ENCODE measurements at places on chromosomes 16 and 17.

DNA sequence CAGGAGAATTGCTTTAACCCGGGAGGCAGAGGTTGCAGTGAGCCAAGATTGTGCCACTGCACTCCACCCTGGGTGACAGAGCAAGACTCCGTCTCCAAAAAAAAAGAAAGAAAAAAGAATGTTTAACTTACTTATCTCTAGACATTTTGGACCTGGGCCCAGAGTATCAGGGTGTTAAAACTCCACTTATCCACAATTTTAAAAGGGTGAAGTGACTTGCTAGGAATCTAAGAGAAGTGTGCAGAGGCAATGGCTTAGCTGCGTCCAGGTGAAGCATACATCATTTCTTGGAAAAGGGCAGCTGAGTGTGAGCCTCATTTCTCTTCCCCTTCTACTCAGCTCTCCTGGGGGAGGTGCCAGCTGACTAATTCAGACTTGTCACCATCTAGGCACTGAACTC lies 25.1 kb downstream of the ALDH3A2 start:
- peak; percentile 1 for DNase-seq

DNA sequence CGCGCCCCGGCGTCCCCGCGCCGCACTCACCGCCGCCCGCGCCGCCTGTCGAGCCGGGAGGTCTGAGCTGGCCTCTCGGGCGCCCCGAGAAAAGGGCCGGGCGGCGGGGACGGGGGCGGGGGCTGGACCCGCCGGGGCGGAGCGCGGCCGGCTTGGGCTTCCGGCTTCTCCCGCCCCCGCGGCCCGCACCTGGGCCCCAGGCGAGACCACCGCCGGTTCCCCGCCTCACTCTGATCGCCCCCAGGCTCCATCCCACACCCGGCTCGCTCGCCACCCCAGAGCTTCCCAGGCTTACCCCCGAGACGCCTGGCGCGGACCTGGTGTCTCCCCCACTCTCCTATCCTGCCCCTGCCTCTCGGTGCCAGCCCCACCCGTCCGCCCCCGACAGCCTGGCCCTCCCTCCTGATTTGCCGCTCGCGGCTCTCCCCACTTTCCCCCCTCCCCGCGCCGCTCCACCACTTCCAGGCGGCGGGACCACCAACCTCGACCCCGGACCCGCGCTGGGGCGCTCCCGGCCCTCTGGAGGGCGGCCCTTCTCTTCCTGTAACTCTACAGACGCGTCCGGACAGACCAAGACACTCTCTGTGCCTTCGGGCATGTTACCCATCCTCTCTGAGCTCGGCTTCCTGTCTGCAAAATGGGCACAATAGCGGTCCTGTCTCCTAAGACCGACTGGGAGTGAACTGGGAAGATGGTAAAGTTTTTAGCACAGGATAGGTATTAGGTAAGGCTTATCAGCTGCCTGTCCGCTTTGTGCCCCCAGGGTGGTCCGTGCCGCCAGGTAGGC lies at the start of gene LITAF:
Gene LITAF, minus strand, starts transcription at position 64 of the 787 bp plus-strand sequence. CDS start 30,189 bp downstream, outside the sequence.
- peak; percentile 84 for DNase-seq

GRCh38 chr17:13597723-13598347 lies 3.9 kb downstream of the HS3ST3A1 start:
- no peak for DNase-seq

GRCh38 chr16:69348222-69348621 lies 3.4 kb downstream of the TMED6 start:
- DNase-seq, result no peak

- DNase-seq, result no peak
These were observed 348.0 kb upstream of the TNRC6C start for GRCh38 chr17:77610518-77610893.

GRCh38 chr17:28480278-28480677 lies 6.8 kb downstream of the SLC13A2 start:
- DNase-seq, result no peak

- no peak for DNase-seq
These were observed 120.3 kb downstream of the ANKRD11 start for GRCh38 chr16:89370081-89370511.

DNA sequence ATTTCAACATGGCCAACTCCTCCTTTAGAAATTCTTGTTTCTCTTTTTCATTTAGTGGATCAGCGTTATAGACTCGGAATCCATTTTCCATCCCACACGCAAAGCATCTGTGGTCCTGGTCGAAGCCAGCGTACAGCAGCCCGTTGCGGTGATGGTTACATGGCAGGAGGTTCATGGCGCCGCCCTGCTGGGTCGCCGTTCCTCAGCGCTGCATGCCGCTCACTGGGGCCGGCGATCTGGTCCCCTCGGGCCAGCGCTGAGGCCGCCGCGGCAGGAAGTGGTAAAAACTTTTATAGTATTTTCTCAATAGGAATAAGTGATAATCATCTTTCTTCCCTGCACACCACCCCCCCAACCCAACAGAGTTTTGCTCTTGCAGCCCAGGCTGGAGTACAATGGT lies 29.9 kb upstream of the RHOT1 start:
- no peak for DNase-seq

DNA sequence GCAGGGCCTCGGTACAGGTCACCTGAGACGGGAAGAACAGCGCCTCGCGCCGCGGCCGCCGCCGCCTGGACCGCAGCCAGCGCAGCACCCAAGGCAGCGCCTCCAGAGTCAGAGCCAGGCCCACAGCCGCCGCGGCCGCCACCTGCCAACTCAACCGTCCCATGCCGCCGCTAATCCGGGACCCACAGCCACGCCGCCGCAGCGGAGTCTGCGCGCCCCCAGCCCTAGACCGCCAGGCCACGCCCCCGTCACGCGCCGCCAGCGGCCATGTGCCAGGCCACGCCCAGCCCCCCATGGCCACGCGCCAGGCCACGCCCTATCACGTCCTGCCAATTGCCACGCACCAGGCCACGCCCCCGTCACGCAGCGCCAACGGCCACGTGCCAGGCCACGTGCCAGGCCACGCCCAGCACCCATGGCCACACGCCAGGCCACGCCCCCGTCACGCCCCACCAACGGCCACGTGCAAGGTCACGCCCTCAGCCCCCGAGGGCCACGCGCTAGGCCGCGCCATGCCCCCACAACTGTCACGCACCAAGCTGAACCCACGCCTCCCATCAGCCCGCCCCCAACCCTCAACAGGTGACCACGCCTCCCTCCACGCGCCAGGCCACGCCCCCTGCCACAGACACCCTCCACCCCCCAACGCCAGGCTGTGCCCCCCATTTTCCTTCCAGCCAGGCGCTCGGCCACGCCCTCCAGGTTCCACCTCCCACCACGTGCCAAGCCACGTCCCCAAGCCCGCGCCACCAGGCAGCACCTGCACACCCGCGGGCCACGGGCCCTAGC lies at the start of gene PLD6:
Gene PLD6, minus strand, starts transcription at position 210 of the 789 bp plus-strand sequence. Its CDS starts 47 bp downstream, at position 163.
- peak; percentile 44 for DNase-seq

DNA sequence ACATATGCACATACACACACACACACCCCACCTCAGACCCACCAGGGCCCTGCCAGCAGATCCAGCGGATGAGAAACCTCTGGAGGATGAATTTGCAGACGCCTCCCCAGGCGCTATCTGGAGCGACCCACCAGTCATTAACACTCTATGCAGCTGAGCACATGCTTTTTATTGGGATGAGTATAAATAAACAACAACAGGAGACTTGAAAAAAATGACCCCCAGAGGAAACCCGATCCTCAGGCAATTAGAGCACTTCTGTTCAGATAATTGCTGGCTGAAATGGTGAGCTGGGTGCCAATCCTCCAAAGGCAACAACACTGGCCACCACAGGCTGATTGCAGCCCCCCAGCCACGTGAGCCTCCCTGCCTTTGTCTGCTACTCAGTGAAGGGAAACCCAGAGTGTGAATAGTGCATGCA lies 32.9 kb downstream of the DYNLRB2 start:
- DNase-seq, result no peak

- DNase-seq, result no peak
These were observed 59.6 kb upstream of the CACNG5 start for GRCh38 chr17:66775271-66775670.

GRCh38 chr17:57869617-57870282 lies 19.9 kb upstream of the MRPS23 start:
- no peak for DNase-seq

DNA sequence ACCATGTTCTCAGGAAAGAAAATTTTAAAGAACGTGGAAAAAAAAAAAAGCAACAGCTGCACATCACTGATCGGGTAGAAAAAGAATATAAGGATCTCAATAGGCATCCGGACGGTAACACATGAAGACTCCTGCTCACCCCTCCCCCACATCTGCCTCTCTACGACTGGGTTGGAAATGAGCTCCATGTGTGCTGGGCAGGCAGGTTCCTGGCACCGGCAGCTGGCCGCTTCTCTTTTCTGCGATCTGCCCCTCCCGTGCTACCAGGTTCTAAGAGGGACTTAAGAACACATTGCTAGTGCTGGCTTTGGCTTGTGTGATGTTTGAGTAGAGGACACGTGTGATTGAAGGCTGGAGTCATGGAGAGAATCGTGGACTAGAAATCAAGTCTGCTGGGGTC lies 115.5 kb downstream of the AATF start:
- no peak for DNase-seq

DNA sequence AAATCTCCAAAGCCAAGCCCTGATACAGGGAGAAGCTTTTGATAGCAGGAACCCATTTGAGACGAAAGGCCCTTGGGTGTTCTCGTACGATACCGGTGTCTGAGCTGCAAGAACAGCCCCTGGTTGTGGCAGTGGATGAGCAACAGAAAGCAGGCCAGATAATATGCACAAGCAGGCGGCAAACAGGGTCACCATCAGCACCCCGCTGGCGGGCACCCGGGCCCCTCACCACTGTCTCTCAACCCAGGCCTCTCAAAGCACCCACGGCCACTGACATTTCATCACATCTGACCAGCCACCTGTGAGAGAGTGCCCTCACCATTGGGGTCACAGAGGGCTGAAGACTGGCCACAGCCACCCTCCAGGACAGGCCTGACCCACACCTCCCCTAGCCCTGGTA lies 230.4 kb downstream of the C16orf78 start:
- no peak for DNase-seq

GRCh38 chr17:46785696-46786095 lies 32.8 kb downstream of the WNT3 start:
- DNase-seq, result no peak

GRCh38 chr16:72211110-72211509 lies 39.2 kb upstream of the PMFBP1 start:
- DNase-seq, result no peak

DNA sequence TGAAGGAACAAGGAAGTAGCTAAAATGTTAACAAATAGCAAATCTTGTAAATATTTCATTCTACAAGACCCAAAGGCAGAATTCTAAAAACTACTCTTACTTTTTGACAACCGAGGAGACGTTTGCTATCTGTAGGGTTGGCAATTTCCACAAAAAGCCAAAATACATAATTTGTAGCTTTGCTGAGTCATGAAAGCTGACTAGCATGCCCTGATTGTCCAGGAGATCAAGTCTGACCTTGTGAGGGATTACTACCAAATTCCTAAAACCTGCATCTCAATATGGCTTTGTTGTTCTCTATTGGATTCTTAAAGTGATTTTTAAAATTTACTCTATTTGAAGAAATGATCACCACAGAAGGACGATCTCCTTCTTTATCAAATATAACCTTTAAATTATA lies 10.8 kb downstream of the DNAJA2 start:
- DNase-seq, result no peak

DNA sequence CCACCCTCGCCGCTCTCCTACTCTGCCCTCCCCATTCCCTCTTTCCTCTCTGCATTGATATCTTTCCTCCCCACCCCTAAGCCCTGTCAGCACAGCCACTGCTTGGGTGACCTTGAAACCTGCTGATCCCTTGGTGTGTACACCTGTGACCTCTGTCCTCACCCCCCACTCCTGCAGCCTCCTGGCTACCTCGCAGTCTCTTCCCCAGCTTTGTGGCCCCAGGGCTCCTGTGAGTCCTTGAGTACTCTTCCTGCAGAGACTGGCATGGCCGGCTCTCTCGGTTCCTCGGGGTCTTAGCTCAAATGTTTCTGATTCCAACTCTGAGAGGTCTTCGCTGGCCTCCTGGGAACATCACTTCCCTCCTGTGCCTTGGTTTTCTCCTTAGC lies 31.7 kb downstream of the ADCY7 start:
- DNase-seq, result no peak

DNA sequence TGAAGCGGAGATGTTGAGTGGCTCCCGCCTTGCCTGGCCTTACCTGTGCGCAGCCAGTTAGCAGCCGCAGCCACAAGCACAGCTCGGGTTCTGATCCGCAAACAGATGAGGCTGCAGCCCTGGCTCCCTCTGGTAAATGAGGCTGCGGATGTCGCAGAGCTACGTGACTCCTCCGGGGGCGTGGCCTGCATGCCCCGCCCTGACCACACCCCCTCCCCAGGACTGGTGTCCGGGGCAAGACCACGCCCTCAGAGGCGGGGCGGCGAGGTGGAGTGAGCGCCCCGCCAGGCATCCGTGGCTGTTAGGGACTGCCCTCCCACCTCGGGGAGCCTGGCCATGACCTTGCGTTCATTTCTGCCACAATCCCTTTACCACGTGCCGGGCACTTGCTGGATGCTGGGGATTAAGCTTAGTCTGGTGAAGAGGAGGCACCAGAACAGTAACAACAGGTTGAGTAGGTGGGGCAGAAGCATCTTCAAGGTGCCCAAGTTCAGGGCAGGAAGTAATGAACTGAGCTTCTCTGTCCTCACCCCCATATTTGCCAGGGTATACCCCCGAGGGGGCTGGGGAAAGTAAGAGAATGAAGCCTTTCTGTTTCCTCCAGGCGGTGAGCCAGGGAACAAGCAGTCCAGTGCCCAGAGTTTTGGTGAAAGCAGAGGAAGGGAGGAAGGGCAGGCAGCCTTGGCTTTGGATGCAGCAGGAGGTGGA lies at the start of gene ALDOC:
Gene ALDOC, minus strand, starts transcription at position 138 of the 708 bp plus-strand sequence. CDS start 1,363 bp downstream, outside the sequence.
- DNase-seq, result peak; percentile 87

DNA sequence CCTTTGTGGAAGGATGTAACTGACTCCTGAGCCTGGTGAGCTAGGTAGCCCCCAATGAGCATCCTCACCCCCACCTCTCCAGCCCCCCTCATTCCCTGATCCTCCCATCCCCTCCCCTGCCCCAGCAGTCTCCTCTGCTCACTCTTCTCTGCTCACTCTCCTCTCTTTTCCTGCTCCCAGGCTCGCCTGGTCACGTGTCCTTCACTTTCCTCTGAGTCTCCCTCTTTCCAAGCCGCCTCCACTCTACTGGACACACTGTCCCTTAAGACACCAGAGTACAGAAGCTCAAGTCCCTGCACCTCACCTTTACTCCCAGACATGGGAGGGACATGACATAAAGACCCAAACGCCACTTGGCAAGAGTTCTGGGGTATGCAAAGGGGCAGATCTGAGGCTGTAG lies 76.3 kb upstream of the RBL2 start:
- no peak for DNase-seq

GRCh38 chr16:15477802-15478201 lies 43.4 kb downstream of the BMERB1 start:
- no peak for DNase-seq

DNA sequence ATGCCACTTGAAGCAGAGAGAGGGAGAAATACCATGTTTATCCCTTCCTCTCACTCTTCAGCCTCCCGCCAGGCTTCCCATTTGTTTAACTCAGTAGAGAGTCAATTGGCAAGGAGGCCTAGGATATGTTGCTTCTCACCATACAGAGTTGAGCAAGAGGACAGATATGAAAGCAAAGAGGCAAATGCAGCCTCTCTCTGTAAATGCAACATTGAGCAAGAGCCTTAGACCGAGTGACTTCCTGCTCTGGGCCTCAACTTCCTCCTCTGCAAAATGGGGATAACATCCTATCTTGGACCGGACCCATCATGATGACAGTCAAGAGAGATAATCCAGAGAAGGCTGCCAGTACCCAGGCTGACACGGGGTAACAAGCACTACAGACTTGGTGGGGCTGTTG lies 36.8 kb downstream of the SOCS1 start:
- no peak for DNase-seq

GRCh38 chr17:38417210-38417951 lies 10.9 kb upstream of the ARHGAP23 start:
- DNase-seq, result no peak

- no peak for DNase-seq
These were observed 13.7 kb upstream of the CDIPT start for GRCh38 chr16:29876594-29877249.

- DNase-seq, result no peak
These were observed 670 bp downstream of the TNFSF12 start for GRCh38 chr17:7549401-7550055.
